Ascending aorta (tissue), 2 donors: ENCODE measurements at places on chromosomes 3 and 15. TPM values are rescaled to one million over a fixed set of nuclear protein-coding genes. Genes with fewer than 3 reads are reported as not detected.
A peak's percentile ranks its signal among the peaks of the same experiment; 100 is the strongest.

The CPN2 gene
- not detected for total RNA-seq

The CMTM7 gene
- total RNA-seq: 21.9 TPM

The LYZL4 gene
- not detected for total RNA-seq

The SLC28A2 gene
- not detected for total RNA-seq

The UBAP1L gene
- total RNA-seq: 10.9 TPM

The CDHR4 gene
- total RNA-seq: not detected

The POLR2H gene
- 26.0 TPM for total RNA-seq

The IQCH gene
- not detected for total RNA-seq

The SCAANT1 gene
- total RNA-seq: not detected

DNA sequence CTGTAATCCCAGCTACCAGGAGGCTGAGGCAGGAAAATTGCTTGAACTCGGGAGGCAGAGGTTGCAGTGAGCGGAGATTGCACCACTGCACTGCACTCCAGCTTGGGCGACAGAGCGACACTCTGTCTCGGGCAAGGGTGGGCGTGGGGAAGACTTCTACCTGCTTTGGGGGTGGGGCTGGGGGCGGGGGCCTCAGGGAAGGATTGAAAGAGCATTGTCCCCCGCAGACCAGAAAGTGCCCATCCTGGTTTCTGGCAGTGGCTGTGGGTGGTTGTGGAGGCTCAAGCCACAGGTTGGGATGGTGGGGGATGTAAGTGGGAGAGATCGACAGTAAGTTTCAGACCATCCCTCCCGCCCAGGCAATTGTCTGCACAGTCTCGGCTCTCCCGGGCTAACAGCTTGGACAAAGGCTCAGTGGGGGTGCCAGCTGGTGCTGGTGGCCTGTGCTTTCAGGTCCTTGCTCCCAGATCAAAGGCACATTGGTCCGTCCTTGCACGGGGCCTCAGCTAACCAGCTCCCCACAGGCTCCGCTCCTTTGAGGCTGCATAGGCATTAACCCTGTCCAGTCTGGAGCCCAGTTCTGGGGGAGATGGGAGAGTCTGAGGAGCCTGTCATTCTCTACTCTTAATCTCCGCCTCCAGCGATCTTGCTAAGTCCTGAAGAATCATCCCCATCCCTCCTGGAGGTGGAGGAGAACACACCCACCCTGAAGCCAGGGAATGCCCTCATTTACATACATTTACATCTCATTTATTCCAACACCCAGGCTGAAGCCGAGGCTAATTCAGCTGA lies 8.6 kb downstream of the SCN5A start:
- no peak for DNase-seq

DNA sequence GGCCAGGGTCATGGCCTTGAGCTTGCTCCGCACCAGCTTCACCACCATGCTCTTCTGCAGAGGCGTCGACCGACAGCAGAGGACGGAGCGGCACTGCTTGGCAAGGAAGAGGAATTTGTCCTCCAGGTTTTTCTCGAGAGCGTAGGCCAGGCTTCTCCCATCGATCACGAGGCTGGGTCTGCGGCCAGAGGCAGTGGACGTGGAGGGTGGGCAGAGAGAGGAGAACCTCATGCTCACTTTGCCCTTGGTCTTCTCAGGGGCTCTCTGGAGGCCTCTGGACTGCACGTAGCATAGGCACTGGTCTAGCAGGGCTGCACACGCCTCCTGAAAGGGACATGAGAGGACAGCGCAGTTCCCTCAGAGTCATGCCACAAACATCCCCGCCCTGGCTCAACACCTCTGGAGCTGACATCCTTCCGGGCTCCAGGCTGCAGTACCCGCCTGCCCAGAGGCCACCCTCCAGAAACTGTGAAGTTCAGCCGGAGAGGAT lies 168.3 kb downstream of the ATP10A start:
- DNase-seq: no peak

- no peak for DNase-seq
Observed at GRCh38 chr3:71402911-71403310, 180.6 kb downstream of the FOXP1 start.

GRCh38 chr3:153087595-153088566 lies 74.1 kb upstream of the RAP2B start:
- no peak for DNase-seq

DNA sequence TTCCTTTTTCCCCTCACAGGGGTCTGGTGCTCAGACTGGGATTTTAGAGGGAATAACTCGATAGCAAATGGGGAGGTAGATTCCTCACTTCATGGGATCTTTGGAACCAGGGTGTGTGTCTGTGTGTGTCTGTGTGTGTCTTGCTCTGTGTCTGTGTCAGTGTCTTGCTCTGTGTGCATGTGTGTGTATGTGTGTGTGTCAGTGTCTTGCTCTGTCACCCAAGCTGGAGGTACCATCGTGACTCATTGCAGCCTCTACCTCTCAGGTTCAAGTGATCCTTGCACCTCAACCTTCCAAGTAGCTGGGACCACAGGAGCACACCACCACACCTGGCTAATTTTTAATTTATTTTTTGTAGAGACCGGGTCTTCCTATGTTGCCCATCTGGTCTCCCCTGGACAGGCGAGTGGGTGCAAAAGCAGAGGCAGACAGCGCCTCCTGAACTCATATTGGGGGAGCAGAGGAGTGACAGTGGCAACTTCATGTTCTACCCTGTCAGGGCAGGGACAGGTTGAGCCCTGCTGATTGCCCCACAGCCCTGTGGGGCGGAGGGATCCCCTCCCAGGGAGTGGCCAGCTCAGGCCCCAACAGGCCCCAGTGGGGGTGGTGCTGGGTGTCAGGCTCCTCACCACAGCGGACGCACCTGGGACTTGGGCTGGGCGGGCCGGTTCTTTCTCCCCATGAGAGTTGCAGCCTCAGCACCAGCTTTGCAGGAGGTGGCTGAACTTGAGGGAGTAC lies 10.4 kb upstream of the SEMA4B start:
- no peak for DNase-seq

DNA sequence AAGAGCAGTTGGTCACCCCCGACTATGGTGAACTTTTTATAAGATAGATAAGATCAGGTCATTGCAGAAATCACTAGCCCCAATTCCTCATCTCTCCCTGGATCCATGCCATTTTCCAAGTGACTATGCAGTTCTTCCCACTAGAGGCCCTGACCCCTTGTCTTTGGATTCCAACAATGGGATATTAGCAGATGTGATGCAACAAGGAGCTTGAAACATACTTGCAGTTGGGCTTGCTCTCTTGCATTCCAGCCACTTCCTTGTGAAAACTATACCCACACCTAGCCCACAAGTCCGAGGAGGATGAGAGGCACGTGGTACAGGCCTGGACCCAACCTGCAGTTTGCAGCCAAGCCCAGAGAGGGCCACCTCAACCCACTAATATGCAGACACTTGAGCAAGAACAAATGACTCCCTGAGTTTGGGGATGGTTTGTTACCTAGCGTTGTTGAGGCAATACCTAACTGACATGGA lies 60.6 kb downstream of the SUCLG2 start:
- no peak for DNase-seq

GRCh38 chr15:27339138-27339537 lies 368.2 kb downstream of the GABRG3 start:
- no peak for DNase-seq

- no peak for DNase-seq
Observed at GRCh38 chr3:122214711-122215110, 31.2 kb downstream of the CASR start.

DNA sequence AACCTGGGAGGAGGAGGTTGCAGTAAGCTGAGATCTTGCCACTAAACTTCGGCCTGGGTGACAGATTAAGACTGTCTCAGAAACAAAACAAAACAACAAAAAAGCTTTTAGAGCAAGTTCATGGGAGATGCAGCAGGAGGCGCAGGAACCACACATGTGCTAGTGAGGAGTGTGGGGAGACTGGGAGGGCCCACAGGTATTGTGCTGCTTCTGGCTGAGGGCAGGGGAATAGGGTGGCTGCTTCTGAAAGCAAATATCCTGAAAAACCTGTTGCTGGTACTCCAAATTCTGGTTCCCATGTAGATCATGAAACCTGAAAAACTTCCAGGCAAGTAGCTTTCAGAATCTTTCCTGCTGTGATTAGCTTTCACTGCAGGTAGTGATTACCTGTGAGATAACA lies 22.1 kb downstream of the TYRO3 start:
- DNase-seq: no peak

DNA sequence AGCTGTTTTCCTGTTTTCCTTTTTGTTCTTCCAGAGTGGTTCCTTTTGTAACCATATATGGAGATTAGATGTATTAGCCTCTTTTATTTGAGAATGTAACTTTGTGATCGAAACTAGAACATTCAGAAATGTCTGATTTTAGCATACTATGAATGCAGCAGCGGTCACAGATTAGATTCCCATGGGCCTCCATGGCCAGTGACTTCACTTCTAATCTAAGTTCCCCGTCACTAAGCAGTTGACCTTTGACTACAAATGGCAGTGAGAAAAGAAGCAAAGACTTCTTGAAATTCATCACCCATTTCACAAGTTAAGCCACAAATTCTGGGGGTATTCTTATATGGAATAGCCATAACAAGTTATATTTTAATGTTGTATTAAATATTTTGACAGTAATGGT lies 114.6 kb upstream of the FLNB start:
- DNase-seq: no peak

- DNase-seq: no peak
Observed at GRCh38 chr3:47573190-47574172, 5.2 kb downstream of the CSPG5 start.

DNA sequence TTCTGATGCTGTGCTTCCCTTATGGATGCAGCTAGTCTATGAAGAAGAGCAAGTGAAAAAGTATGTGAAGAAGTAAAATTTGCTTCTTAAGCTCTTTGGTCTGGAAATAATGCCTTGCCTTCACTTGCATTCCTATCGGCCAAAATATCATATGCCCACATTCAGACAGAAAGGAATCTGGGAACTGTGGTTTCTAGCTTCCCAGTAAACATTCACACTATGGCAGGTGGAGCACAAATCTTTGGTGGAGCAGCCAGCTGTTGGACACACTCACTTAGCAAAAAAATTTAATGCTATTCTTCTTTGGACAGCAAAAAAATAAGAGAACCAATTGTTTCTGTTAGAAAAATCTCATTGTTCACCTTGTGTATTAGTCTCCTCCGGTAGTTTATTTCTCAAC lies 12.3 kb upstream of the COL6A6 start:
- no peak for DNase-seq

GRCh38 chr3:23685541-23686258 lies 120.1 kb upstream of the UBE2E1 start:
- DNase-seq: peak; percentile 55

DNA sequence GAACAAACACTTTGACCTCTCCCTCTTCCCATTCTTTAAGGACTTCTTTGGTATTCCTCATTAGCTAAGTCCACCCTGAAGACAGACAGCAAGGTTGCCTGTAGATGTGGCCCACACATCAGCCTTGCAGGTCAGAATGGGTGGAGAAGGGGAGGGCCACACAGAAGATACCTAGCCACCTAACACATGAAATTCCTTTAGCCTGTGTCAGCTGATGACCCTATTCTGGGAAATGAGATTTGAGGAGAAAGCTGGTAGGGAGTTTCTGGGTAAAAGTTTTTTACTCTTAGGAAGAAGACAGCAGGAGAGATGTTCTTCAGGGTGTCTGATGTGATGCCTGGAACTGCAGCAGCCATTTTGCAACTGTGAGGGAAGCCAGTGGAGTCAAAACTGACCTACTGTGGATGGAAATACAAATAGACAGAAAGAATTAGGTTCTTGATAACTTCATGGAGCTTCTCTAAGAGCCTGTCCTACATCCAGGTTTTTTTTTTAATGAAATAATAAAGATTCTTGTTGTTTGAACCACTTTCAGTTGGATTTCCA lies 17.8 kb upstream of the SMAD6 start:
- no peak for DNase-seq

DNA sequence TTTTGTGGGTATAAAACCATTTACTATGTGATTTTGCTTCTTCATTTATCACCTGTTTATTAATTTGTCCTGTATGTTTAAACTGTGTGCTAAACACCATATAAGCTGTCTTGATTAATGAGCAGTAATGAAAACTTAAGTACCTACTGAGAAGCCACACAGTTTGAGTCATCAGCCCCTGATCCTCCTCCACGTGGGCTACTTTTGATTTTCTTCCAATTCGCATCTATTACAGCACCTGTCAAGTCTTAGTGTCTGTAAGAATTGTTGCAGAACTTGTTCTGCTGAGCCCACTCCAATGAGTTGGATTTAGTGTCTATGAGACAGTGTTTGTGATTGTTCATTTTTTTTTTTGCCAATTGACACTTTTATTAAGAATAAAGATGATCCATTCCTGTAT lies 16.8 kb downstream of the EPHA6 start:
- DNase-seq: no peak

DNA sequence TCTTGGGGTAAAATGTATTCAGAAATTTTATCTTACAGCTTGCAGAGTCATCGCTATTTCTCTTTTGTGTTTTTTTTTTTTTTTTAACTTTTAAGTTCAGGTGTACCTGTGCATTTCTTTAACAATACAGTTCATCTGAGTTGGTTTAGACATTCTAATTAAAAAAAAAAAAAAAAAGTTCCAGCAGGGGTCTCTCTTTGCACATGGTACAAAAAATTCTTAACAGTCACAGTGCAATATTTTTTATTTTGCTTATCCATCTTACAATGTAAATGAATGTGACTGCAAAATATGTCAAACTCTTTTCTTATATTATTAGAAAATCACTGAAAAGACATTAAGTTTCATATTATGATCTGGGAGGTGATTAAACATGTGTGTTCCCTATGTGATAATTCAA lies 47.5 kb upstream of the SLC9A9 start:
- no peak for DNase-seq

- no peak for DNase-seq
Observed at GRCh38 chr3:53577506-53577905, 83.1 kb downstream of the CACNA1D start.

GRCh38 chr15:48861813-48862431 lies 16.0 kb upstream of the EID1 start:
- DNase-seq: no peak

DNA sequence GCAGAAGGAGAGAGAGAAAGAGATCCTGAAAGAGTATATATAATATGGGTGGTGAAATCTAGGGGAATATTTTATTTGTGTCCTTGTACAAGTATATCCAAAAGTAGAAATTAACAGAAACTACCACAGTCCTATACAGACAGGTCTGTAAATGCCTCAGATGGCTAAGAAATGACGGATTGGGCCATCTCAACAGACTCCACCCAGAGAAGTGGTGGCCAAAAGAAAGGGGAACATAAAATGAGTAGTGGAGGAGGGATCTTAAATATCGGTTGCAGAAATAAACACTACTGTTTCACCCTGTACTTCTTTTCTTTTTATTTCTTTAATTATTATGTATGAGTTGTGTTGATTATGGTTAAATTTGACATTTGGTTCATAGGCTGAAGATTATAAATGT lies 47.7 kb downstream of the CCR3 start:
- DNase-seq: no peak
